ENCODE measurements at places on chromosomes 16 and 17.

DNA sequence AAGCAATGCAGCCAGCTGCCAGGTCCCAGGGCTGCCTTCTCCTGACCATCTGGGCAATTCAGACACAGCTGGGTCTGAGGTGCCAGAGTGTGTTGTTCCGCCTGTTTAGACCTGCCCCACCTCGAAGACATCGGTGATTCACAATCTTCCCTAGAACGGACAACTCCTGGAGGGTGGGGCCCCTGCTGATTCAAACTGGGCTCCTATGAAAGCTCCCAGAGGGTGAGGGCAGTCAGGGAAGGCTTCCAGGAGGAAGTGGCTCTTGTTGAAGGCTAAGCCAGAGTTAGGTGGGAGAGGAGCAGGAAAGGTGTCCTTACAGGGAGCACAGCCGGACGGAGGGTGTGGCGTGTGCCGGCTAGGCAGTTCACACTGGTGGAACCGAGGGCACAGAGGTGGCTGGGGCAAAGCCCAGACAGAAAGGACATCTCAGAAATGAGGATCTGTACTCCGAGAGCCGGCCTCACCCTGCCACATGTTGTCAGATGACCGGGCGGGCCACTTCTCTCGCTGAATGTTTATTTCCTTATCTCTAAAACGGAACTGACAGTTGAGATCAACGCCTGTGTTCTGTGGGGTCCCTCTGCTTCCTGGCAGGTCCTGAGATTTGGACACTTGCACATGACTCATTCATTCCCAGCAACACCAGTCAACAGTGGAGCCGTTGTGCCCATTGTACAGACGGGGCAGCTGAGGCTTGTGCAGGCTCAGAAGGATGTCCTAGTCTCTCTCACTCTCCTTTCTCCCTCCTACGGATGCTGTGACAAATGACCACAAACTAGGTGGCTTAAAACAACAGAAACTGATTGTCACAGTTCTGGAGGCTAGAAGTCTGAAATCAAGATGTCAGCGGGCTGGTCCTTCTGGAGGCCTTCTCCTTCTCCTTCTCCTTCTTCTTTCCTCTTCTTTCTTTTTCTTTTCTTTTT lies 26.9 kb upstream of the LITAF start:
- DNase-seq: peak; percentile 36

DNA sequence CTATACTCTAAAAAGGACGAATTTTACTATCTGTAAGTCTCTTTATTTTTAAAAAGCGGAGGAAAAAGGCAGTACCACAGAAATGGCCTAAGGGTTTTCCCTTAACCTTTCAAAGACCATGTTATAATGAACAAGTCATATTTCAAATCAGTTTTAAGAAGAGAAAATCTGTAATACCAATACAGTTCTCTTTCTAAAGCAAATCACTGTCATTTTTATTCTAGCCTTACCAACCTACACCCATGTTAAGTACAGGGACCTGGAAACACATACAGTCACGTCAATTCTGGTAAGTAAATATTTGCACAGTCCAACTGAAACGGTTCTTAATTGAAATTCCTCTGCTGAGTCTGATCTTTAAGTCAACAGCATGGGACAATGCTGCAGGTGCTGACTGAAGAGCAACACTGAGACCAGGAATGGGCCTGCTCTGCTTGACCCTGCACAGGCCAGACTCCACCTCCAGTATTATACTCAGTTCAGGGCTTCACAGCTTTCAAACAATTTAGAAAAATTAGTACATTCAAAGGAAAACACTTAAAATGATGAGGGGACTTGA lies 20.2 kb downstream of the MBTPS1 start:
- no peak for DNase-seq

DNA sequence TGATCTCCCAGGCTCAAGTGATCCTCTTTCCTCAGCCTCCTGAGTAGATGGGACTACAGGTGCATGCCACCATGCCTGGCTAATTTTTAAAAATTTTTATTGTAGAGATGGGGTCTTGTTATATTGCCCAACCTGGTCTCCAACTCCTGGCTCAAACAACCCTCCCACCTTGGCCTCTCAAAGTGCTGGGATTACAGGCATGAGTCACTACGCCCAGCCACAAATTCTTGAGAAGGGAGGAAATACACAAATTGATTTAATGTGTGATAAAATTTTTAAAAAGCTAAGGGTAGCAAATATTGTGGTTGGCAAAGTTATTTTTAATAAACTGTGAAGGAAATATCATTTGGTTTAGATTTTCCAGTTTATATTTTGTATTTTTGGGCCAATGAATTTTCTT lies 9.6 kb downstream of the ITGAD start:
- no peak for DNase-seq

- DNase-seq: no peak
Observed at GRCh38 chr16:81926036-81926435, 85.2 kb downstream of the SDR42E1 start.

DNA sequence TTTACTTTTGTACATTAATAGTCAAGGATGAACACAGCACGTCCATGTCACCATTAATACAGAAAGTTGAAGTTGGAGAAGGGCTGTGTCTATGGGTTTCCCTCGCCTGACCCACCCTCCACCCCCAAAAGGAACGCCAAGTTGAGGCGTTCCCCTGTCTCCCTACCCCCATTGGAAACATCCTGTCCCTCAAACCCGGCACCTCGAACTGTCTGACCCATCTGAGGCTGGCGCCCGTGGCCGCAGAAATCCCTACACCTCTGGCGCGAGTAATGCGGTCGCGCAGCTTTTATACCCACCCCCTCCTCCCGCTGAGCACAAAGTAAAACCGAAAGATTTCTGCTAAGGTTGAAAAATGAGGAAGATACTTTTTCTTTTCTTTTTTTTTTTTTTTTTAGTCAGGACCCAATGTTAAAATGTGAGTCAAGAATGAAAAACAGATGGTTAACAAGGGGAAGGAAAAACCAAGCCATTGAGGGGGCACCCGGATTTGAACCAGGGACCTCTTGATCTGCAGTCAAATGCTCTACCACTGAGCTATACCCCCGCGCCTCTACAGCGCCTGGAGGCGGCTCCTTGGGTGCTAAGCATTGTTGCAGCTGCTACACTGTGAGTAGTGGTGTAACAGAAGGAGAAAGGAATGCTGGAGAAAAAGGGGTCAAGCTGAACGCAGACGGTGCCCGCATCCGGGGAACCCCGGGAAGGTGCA lies 887 bp upstream of the LASP1 start:
- DNase-seq: no peak

GRCh38 chr16:83271970-83272575 lies 535.7 kb upstream of the HSBP1 start:
- DNase-seq: no peak

GRCh38 chr17:73791631-73792030 lies 147.4 kb upstream of the SDK2 start:
- no peak for DNase-seq

DNA sequence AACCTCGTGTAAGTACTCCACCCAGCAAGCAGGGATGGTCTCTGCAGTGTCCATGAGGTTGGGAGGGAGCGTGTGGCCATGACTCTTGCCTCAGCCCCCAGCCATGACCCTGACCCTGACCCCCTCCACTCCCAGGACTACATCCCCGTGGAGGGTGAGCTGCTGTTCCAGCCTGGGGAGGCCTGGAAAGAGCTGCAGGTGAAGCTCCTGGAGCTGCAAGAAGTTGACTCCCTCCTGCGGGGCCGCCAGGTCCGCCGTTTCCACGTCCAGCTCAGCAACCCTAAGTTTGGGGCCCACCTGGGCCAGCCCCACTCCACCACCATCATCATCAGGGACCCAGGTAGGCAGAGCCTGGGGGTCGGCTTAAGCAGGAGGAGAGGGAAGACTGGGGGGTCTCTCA lies 16.3 kb downstream of the GALK1 start:
- DNase-seq: no peak

GRCh38 chr16:59336136-59336695 lies 602.1 kb upstream of the GOT2 start:
- no peak for DNase-seq

DNA sequence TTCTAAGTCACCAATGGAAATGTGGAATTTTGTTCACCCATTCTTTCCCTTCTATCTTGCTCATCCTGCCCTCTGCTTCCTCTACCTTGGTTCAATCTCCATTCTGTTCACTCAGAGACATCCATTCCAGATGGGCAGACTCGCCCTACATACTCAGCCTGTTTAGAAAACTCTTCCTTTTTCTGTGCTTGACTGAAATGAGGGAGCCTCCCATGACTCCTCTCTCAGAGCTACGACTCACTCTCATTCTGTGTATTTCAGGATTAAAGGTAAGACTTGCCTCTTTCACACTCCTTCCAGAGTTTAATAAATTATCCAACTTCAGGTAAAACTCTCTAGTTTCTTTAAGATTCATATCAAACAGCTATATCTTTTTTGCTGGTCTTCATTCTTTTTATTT lies 182.8 kb downstream of the HS3ST3A1 start:
- no peak for DNase-seq

DNA sequence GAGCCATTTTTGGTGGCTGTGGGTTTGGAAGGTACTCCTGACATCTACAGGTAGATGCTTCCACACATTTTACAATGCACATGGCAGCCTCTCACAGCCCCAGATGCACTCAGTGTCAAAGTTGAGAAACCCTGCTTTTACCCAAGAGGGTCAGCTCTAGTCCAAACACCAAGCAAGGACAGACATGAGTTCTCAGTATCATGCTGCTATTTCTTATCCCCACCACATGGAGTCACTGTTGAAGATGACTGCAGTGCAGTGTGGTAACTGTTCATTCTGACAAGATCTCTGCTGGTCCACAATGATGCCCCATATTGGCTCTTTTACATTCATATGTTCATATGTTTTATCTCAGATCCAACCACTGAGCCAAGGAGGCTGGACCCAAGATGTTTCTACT lies 50.5 kb upstream of the SALL1 start:
- no peak for DNase-seq

GRCh38 chr17:36993227-36993626 lies 44.5 kb downstream of the AATF start:
- DNase-seq: no peak

DNA sequence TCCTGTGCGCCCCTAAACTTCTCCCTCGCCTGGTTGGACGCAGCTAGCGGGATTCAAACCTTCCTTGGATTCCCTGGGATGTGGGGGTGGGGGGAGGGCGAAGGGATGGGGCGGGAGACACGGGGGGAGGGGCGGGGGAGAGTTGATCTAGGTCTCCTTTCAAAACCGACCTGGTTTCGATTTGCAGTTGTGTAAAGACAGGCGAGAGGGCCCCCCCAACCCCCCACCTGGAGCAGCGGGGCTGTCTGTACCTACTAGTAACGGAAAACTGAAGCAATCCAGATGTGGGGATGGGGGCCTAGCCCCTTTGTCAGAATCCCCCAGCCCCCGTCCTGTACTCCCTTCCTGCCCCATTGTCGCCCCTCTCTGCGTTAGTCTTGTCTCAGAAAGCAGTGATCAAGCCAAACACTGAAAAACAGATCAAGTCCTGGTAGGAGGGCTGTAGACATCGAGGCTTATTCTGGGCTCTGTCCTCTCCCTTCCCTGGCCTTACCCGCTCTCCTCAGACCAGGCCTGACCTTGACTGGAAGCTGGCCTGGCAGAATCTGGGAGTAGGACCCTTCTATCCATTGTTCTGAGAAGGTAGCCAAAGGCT lies 902 bp downstream of the DLX4 start:
- no peak for DNase-seq

DNA sequence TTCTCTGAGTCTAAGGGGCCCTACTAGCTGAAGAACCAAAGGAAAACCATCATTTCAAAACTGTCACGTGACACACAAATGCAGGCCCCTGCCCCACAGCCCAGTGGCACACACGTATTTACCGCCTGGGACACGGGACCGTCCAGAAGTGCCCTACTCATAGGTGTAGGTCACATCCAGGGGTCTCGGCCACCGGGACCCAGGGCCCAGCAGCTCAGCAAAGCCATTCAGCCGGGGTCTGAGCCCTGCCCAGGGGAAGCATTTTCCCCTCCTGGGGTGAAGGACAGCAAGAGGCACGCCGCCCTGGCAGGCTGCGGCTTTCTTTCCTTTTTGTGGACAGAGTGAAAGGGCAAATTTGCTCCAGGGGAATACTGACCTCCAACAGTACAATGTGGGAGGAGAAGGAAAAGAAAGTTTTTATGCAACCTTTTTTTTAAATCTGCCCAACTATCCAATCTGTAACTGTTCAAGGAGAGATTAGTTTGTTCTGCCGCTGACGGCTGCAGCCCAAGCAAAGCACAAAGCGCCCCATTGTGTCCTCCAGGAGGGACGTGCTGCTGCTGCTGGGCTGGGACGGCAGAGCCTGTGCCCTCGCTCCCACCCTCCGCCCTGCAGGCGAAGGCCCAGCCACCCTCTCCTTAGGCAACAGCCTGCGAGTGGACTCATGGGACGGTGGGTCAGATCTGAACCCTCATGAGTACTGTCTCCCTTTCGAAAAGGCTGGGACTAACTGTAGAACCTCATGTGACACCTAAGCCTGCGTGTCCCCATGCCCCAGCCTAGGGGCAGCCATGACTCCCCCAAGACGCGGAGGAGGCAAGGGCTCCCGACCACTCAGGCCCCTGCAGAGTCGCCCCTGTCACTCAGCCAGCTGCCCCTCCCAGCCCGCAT lies 21.3 kb downstream of the SLC7A5 start:
- DNase-seq: no peak

- DNase-seq: no peak
Observed at GRCh38 chr17:80146121-80147034, 550 bp downstream of the EIF4A3 start.

GRCh38 chr17:46730026-46730425 lies 88.5 kb downstream of the WNT3 start:
- no peak for DNase-seq

- DNase-seq: no peak
Observed at GRCh38 chr17:62614142-62614541, 13.3 kb upstream of the MRC2 start.

- no peak for DNase-seq
Observed at GRCh38 chr16:48574140-48574539, 35.8 kb downstream of the N4BP1 start.

DNA sequence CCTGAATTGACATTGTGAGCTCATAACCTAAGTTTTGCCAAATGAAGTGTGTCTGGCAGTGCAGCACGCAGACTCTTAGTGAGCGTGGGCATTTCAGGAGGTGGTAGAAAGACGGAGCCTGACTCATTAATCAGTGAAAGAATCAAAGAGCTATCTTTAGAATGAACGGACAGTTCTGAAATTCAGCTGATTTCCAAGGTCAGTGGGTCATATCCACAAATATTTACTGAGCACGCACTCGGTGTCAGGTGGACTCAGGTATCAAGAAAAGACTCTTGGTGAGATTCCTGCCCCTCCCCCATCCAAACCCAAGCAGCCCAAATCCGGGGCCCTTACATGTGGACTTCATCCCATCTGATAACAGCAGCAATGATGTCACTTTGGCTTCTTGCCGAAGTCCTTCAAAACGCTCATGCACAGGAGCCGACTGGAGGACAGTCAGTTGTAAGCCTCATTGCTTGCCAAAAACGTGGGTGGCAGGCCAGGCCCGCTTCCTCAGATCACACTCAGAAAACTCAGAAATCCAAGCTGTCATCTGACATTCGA lies 185.8 kb downstream of the HS3ST3A1 start:
- DNase-seq: no peak

DNA sequence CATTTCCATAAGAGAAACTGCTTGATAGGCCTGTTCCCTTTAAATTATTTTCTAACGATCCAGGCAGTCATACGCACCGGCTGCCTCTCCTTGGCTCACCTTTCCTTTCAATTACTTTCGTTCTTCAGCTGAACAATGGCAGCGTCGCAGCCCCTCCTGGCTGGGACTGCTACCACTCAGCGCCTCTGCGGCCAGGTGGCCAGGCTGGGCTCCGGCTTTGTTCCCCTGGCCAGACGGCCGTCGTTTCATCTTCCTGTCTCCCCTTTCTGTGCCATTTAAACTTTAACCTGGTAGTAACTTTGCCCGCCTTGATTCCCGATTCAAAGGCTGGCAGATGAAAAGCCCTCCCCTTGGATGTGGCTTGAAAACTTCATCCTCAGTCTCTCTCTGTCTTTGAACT lies 79.0 kb downstream of the C16orf78 start:
- no peak for DNase-seq

GRCh38 chr17:7147772-7148171 lies 31.4 kb downstream of the ASGR1 start:
- no peak for DNase-seq

Measured in GM12864 (cell line).